Vagina (tissue), 2 donors: ENCODE measurements at places on chromosomes 16 and 17.

- no peak for DNase-seq
Measured at GRCh38 chr17:28726226-28726626, at the start of gene TLCD1. Gene TLCD1, minus strand, starts transcription at chr17:28726233. Its CDS starts 136 bp downstream, at chr17:28726097.

DNA sequence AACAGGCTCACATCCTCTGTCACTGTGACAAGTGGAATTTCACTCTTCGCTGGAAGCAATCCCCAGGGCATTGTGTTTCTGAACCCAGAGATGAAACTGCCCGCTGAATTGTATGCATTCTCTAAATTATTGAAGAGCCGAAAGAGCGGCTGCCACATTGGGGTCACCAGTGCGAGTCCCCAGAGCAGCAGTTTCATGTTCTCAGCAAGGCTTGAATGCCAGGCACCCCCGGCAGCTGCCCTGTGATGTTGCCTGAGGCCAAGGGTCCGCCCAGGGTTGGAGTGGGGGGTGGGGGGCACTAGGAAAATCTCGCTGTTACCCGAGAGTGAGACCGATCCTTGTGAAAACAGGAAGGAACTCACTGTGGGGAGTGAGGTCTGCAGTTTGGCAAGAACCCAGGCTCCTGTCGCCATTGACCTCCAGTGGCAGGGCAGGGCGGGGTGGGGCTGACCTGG, 20.7 kb upstream of the BCAR1 start:
- DNase-seq = no peak

- DNase-seq = no peak
Measured at GRCh38 chr16:58418601-58419000, 26.3 kb downstream of the GINS3 start.

GRCh38 chr16:27485126-27485525, 64.6 kb downstream of the GTF3C1 start:
- DNase-seq = no peak

DNA sequence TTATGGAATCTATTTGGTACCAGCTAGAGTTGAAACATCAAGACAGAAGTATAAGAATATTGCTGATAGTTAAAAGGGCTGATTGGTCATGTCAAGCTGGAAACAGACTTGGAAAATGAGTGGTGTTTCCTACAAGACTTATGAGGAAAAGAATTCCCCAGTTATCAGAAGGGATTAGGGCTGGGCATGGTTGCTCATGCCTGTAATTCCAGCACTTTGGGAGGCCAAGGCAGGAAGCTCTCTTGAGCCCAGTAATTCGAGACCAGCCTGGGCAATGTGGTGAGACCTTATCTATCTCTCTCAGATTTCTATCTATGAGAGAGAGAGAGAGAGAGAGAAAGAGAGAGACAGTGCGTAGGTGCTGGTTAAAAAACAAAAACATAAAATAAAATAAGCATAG, 139.5 kb upstream of the PMFBP1 start:
- DNase-seq = no peak

GRCh38 chr16:88746506-88746905, 38.5 kb downstream of the PIEZO1 start:
- DNase-seq = no peak

GRCh38 chr17:4514206-4514605, 15.5 kb downstream of the SPNS2 start:
- no peak for DNase-seq

DNA sequence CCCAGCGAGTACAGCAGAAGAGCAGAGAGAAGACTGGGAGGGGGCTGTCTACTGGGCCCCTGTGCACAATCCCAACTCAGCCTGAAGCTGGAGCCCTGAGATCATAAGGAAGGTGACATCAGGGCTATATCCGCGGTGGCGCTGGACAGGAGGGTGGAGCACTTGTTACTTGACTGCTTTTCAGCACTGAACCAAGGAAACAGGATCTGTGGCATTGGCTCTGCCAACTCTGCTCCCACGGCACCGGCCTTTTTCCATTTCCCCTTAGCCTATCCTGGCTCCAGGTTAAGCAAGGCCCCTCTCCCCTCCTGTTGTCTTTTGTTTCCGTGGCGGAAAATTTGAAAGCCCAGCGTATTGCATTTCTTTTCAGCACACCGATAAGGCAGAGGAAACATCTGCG, 125.0 kb upstream of the IRX3 start:
- DNase-seq = no peak
